ENCODE measurements at places on chromosomes 12 and 14.
A peak's percentile ranks its signal among the peaks of the same experiment; 100 is the strongest.

GRCh38 chr12:25977047-25977446, 18.6 kb downstream of the RASSF8 start:
- no peak for DNase-seq

- DNase-seq: no peak
Observed at GRCh38 chr12:26345471-26346003, 150.2 kb downstream of the SSPN start.

GRCh38 chr12:12723681-12724420, 6.7 kb downstream of the CDKN1B start:
- peak; percentile 57 for DNase-seq

DNA sequence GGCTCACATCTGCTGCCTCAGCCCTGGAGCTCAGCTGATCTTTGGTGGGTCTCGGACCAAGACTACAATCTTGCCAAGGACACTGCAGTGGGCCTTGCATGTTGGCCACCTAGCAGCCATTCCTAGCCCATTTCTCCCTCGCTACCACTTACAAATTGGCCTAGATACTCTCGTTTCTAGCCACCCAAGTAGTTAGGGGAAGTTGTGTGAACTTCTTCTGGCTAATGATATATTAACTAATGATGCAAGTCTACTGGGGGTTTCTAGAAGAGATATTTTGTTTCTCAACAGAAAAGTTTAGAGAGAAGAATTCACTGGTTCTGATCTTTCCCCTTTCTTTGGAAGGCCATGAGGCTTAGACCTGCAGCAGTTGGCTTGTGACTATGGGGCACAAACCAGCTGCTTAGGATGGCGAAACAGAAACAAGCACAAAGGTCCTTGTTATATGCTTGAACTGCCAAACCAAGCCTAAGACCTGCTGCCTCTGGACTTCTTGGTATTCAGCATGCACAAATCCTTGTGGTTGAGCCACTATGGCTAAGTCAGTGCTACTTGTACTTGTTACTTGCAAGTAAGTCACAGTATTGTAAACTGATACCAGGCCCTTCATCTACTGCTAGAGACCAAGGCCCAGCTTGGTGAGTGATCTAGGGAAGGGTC, 30.5 kb upstream of the GPATCH2L start:
- no peak for DNase-seq

DNA sequence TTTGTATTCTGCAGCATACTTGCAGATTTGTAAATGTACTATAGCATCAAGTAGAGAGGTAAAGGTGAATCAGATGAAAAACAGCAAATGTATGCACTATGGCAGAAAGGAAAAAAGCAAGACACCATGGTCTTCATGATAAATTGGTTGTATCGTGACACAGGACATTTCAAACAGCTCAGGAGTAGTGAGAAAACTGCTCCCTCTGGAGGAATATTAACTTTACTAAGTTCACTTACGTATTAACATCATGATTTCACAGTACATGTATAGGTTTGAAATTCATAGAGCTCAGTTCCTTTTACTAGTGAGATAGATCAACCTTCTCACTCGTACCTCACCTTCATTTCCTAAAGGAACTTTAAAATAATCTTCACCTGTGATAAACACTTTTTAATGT, 6.5 kb downstream of the MBIP start:
- no peak for DNase-seq

DNA sequence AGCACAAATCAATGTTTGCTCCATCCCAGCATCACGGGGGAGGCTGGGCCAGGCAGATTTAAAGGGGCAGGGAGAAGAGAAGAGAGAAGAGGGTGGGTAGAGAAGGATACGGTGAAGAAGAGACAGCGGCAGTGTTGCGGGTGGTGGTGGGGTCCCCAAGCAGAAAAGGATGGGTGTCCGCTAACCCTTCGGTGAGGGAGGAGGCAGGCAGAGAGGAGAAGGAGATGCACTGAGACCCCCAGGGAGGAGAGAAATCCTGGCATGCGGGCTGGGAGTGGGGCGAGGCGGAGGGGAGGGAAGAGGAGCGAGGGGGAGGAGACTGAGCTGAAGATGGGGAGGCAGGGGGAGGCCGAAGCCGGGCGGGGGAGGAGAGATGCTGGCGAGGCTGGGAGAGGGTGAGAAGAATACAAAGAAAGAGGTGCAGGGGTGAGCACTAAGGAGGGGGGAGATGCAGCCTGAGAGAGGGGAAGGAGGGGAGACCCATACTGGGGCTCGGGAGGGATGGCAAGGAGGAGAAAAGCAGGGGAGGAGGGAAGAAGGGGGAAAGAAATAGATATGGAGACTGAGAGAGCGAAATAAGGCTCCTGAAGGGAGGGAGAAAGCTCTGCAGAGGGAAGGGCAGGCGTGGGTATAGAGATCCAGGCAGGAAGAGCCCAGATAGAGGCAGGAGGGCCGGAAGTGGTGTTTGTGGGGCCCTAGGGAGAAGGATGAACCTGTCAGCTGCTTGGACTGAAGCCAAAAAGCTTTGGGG, at the start of gene JPH4:
JPH4 (minus strand) TSS at position 231 of the 751 bp plus-strand sequence. CDS start 1,337 bp downstream, outside the sequence.
- no peak for DNase-seq

GRCh38 chr14:24172871-24173281, 996 bp downstream of the REC8 start:
- DNase-seq: no peak

DNA sequence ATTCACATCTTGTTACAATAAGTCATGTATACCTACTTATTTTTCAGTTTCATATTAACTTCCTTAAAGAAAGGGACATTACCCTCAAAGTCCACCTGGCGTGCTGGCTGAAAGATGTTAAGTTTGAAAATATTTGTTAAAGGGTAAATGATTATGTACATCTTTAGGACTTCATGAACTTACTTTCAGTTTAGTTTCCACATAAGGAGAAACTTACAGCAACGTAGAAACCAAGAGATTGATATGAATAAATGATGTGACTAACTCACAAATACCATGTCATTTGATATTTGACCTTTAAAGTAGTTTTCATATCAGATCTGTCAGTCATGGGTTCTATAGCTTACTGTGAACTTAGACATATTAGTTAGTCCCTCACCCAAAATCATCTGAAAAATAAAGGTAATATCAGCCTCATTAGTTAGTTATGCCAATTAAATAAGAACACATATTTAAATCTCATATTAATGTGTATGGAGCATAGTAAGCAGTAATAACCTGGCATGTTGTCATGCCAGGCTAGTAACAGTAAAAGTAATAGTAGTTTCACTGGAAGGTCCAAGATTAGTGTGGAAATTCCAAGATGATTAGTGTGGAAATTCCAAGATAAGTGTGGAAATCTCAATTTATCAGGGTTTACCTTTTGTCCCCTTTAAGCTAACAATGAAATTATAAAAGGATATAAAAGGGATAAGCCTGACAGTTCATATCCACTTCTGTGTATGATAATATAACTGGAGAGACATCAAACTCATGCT, 1.9 kb upstream of the CLEC2D start:
- DNase-seq: no peak

GRCh38 chr12:57418255-57418654, 12.6 kb downstream of the R3HDM2 start:
- DNase-seq: no peak

DNA sequence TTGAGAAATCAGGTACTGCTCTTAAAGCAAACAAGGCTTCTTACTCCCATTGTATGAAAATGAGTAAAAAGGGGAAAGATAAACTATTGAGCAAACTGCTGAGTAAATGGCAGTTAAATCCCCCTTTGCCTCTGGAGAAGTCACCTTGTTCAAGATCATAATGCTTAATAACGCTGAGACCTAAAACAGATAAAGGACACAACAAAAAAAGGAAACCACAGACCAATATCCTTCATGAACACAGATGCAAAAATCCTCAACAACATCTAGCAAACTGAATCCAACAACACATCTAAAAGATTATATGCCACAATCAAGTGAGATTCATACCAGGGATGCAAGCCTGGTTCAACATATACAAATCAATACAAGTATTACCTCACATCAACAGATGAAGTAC, 109.0 kb upstream of the MDM1 start:
- DNase-seq: no peak

DNA sequence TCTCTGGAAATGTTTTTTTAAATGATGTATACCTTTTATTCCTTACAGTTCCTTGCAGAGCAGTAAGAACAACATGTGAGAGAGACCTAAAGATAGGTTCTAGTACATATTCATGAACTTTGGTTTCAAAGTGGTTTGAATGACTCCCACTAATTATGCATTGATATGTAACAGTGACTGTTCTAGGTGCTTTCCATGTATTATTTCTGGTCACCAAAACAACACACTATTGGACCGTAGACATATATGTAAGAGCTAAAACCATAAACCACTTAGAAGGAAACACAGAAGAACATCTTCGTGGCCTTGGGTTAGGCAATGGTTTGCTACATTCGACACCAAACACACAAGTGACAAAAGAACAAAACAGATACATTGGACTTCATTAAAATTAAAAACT, 37.9 kb downstream of the SOX5 start:
- DNase-seq: no peak

DNA sequence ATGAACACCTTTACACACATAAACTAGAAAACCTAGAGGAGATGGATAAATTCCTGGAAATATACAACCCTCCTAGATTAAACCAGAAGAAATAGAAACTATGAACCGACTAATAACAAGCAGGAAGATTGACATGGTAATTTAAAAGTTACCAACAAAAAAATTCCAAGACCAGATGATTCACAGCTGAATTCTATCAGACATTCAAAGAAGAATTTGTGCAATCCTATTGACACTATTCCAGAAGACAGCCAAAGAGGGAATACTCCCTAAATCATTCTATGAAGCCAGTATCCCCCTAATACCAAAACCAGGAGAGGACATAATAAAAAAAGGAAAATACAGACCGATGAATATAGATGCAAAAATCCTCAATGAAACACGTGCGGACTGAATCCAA, 102.6 kb upstream of the KRR1 start:
- no peak for DNase-seq

DNA sequence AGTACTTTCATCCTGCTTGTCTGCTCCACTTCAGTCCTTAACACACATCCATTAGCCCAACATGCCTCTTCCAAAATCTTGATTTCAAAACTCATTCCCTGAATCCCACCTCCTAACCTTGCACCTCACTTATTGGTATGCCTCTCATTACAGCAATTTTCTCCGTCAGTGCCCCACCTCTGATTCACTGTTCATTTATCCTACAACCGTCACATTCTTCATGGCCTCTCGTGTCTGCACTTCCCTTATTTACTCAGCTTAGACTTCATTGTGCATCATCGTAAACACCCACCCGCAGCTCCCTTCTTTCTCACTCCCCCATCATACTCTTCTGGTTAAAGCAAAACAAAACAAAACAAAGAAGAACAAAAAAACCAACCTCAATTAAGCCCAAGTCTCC, 160.6 kb upstream of the HMGA2 start:
- DNase-seq: no peak

DNA sequence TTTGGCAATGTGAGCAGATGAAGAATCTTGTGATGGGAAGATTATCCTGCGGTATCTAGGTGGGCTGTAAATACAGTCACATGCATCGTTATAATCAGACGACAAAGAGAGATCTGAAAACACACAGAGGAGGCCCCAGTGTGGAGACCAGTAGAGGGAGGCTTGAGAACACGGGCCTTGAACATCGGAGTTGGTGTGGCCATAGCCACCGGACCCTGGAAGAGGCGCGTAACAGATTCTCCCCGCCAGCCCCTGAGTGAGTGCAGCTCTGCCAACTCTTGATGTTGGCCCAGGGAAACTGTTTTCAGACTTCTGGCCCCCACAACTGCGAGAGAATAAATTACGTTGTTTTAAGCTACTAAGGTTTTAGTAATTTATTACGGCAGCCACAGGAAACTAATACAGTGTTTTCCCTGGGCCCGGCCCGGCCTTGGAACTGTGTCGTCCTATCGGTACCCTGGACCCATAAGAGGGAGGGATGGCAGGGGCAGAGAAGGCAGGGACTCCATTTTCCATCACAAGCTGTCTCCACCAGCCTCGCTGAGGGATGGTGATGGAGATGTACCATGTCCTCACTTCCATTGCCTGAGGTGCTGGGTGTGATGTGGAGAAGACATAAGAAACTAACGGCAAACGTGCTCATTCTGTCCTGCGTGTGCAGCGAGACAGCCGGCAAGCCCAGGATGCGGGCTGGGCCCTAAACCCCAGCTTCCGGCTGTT, 91.6 kb downstream of the NTF3 start:
- no peak for DNase-seq

DNA sequence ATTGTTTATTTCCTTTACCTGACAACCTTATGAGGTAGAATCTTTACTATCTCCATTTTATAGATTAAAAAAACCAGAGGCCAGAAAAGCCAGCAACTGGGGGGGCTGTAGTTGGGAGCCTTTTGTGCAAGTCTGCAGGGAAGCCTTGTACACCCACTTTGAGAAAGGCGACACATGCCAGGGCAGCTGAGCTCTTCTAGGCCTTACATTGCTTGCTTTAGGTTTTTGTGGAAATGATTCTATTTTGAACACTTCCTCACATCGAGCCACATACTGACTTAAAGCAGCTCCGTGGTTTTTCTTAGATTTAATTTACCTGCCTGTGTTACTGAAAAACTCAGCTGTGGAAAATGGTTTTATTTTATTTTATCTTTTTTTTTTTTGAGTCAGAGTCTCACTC, 34.6 kb downstream of the EP400 start:
- DNase-seq: no peak

DNA sequence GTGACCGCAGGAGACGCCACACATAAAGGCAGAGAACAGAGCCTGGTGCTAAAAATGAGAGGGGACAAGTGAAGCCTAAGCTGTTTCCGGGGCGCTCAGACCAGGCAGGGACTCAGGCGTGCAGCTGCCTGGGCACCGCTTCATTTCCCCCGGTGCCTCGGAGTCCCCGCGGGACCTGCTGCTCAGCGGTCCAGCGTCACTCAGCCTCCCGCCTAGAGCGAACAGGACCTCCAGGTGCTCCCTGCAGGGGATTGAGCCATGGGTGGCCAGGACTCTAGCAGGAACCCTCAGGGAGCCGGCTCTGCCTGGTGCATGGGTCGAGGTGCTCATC, 31.0 kb downstream of the CCDC85C start:
- no peak for DNase-seq

DNA sequence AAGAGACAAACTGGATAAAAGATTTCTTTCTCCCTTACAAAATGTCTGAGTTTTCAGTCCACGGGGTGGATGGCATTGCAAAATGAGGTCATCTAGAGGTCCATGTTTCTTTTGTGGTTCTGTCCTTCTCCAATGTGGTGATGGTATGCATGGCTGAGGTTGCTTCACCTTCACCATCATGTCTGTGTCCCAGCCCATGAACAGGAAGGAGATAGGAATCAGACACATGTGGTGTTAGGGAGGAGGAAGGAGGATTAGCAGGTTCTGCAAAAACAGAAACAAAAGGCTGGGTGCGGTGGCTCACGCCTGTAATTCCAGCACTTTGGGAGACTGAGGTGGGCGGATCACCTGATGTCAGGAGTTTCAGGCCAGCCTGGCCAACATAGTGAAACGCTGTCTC, 11.0 kb upstream of the AEBP2 start:
- no peak for DNase-seq

DNA sequence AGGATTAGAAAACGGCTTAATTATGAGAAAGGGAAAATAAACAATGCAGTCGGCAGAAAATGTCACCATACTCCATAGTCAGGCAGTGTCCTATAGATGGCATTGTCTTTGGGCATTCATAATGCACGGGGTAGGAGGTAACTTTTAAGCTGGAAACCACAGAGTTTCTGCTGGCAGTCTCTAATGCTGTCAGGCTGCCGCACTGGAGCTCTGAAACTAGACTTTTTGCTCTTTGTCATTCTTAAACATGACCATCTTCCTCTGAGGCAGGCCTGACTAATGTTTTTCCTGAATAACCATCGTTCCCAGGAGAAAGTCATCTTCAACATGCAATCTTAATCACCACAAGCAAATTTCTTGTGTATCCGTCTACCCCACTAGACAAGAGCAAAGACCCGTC, 108.8 kb downstream of the ETNK1 start:
- no peak for DNase-seq
